ENCODE measurements at places on chromosomes 7 and 10. TPM values are rescaled to one million over a fixed set of nuclear protein-coding genes. Genes with fewer than 3 reads are reported as not detected.

- DNase-seq = no peak
Observed at GRCh38 chr7:9921326-9921725, 1052.3 kb upstream of the PHF14 start.

DNA sequence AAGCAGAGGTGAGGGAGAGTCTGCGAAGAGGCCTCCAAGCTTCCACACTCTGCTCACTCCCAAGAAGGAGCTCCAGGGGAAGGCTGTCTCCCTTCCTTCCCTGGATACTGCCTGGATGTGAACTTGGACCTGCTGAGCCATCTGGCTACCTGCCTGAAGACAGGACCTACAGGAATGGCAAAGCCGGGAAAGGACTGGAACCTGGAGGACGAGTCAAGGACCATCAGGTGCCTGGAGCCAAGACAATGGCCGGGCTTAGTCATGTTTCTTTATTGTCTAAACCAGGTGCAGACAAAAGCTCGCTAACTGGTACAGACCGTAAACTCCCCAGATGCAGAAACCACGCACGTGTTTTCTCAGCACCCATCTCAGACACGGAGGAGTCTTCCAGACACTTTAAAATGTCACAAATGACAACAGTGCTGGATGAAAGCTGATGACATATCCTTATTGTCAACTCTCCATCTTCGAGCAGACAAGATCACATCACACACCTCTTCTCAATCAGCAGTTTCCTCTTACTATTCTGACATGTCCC, 12.1 kb downstream of the ASB13 start:
- DNase-seq = no peak

DNA sequence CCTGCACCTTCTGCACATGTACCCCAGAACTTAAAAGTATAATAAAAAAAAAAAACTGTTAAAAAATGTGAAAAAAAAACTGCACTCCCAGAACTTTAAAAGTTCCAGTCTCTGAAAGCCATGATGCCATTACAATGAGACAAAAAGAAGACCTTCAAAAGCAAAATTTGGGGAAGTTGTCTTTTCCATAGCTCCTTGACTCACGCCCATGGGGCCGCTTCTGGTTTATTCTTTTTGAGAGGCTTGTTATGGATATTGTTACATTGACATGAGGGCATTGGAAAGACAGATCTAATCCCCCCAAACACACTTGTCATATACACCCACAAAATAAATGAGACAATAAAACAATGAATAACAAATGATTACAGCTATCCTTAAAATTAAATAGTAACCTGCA, 798 bp downstream of the BLNK start:
- no peak for DNase-seq

- DNase-seq = no peak
Observed at GRCh38 chr7:83149466-83149865, 13.2 kb downstream of the PCLO start.

DNA sequence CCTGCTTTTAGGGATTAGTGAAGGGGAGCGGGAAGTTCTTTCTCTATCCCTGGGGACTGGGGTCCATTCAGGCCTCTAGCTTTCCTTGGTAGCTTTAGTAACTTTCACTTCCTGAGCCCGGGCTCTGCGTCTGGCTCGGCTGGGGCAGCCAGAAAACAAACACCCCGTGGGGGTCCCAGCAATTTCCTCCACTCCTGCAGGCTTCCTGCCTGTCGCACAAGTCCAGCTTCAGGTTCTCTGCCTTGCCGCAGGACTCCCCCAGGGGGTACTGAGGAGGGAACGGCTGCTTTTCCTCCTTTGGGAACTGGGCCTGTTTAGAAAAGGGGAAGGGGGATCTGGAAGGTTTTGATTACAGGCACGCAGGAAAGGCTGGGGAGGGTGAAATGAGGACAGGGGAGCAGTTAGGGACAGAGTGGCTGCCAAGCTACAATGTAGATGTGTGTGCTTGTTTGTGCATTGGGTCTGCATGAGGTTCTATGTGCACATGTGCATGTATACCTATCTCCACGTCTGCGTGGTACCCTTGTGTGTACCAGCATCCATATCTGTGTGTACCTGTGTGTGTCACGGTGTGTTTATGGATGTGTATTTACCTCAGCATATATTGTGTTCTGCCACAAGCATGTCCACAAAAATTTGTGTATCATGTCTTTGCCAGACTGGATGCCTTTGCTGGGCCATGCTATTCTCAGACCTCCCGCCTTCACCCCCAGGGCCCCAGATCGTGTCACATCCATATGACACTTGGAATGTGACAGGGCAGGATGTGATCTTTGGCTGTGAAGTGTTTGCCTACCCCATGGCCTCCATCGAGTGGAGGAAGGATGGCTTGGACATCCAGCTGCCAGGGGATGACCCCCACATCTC, 2.0 kb downstream of the KAZALD1 start:
- no peak for DNase-seq

- no peak for DNase-seq
Observed at GRCh38 chr7:6200971-6201370, 71.5 kb downstream of the CYTH3 start.

DNA sequence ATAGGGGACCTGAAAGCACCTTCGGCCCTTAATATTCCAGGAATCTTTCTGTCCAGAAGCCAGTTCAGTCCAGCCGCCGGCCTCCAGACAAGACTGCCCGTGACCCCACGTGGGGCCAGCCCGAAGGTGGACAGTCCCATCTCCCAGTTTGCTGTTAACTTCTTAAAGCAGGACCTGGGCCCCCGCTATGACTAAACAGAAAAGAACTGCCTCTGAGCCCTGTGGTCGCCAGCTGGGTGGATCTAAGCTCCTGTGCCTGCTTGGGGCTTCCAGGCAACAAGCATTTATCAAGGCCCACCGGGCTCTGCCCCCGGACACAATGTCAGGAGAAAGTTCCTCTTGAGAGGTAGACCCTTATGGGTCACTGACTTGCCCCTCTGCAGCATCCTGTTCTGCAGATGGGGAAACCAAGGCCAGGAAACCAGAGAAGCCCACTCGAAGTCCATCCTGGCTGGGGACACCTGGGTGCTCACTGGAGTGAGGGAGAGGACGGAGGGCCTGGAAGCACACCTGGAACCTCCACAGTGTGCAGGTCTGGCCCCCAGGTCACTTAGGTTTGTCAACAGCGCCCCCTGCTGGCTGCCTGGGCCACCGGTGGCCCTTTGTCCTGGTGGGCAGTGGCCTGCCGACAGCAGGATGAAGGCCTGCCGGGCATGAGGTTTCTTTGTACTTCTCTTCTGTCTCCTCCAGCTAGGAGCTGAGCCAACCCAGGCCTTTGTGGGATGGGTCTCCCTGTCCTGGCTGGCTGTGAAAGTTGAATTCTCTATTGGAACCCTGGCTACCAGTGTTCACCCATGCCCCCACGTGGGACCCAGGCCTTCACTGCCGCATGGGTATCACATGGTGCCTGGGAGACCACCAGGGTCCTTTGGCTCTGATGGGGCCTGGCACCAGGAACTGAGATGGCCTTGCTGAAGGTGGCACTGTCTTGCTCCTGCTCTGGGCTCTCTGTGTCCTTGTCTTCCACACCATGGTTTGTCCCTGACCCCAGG, 128.0 kb downstream of the ZMIZ1 start:
- DNase-seq = no peak

DNA sequence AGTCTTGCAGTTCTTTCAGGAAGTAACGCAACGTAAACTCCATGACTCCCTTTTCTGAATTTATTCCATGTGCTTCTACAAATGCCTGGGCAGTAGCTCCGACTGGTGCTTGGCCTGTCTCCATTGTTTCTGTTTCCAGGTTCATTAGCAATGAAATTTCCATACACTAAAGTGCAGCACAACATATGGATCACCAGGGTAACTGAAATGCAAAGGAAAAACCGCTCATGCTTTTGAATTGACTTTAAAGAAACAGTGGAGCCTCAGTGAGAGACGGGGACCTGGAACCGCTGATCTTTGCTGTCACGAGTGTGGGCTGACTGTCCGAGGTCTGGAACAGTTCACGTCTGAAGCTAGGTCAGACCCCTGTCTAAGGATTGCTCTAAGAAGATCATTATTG, 126.5 kb upstream of the IGFBP3 start:
- no peak for DNase-seq

- DNase-seq = no peak
Observed at GRCh38 chr7:155466142-155466813, 8.3 kb downstream of the EN2 start.

GRCh38 chr10:77374189-77374656, 263.4 kb downstream of the KCNMA1 start:
- DNase-seq = no peak

DNA sequence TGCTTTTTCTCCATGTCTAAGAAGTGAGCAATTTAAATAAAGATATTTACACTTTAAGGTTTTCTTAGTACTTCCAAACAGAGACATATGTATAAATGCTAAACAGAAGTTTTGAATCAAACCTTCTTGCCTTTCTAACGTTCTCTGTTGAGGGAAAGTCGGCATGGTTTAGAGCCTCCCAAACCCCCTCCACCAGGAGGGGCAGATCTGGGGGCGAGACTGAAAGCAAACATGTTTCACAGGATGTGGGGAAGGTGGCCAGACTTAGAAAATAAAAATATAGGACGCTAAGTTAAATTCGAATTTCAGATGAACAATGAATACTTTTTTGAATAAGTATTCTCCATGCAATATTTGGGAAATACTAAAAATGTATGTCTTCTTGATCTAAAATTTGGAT, 208.3 kb upstream of the SHH start:
- no peak for DNase-seq

GRCh38 chr10:3034616-3035015, 32.7 kb upstream of the PFKP start:
- no peak for DNase-seq

- DNase-seq = no peak
Observed at GRCh38 chr7:134044682-134045081, 82.5 kb upstream of the LRGUK start.

DNA sequence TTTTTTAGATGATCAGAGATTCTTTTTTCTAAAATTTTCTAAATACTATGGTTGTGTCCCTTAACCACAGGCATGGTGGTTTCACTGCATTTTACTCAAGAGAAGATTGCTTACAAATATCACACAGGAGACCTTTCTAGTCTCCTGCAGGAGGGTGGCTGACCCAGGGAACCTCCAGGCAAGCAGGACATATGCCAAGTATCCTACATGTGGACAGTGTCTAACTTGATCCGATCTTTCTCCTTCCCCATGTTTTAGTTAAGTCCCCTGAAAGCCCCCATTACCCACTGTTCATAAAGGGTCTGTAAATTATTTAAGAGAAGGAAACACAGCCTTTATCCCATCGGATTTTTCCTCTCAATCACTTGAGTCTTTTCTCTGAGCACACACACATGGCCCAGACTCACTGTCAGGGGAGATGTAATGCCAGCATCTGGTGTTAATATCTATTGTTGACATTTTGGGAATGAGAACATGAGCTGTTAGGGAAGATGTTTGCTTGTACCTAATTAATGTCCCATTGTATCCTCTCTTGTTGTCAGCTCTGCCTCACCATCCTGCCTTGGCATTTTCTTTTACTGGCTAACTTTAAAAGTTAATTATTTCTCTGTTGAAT, 755.2 kb downstream of the AUTS2 start:
- DNase-seq = no peak

- DNase-seq = no peak
Observed at GRCh38 chr7:140542228-140542603, 62.9 kb upstream of the MKRN1 start.

- DNase-seq = no peak
Observed at GRCh38 chr7:51426163-51426562, 109.6 kb upstream of the COBL start.

GRCh38 chr7:77823787-77824186, 25.2 kb downstream of the PHTF2 start:
- no peak for DNase-seq

DNA sequence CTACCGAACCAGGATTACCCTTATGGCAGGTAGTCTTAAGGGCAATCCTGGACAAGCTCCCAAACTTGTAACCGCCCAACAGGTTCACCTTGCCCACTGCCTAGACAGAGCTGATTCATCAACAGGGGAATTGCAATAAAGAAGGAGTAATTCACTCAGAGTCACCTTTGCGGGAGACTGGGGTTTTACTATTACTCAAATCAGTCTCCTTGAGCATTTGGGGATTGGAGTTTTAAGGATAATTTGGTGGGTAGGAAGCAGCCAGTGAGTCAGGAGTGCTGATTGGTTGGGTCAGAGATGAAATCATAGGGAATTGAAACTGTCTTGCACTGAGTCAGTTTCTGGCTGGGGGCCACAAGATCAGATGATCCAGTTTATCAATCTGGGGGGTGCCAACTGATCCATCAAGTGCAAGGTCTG, 25.3 kb downstream of the HK1 start:
- DNase-seq = no peak

- DNase-seq = no peak
Observed at GRCh38 chr7:103793614-103794013, 195.8 kb downstream of the RELN start.

DNA sequence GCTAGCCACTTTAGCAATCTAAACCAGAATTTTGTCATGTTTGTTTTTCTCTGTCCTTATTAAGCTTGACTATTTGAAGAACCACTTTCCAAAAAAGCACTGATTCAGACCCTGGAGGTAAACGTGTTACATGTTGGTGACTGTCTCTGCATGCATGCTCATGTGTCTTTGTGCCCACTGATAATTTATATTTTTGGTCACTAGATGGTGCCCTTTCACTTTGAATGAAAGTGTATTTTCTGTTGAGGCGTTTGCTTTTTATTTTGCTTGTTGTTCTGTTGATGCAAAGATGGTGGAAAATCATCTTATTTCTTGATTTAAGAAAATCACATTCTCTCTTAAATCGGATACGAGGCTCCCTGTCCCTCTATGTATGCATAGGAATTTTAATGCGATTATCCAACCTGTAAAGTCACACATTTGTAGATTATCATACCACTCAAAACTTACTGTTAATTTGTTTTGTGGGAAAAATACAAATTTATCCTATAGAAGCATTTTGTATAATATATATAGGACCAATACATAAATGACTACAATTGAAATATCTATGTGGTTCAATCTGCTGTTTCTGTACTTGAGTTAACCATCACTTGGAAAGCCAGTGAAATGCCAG, 269.3 kb downstream of the BICC1 start:
- no peak for DNase-seq

GRCh38 chr10:73220989-73221388, 26.1 kb downstream of the DNAJC9 start:
- DNase-seq = no peak

GRCh38 chr7:99788554-99788953, 4.6 kb upstream of the CYP3A4 start:
- DNase-seq = no peak

Gene WDR86
- 0.04 TPM for polyA plus RNA-seq

Gene LRRC18
- polyA plus RNA-seq = not detected

Gene PAPOLB
- 0.02 TPM for polyA plus RNA-seq

Gene TEX36
- 0.11 TPM for polyA plus RNA-seq

Gene IL2RA
- not detected for polyA plus RNA-seq

Gene TMEM196
- not detected for polyA plus RNA-seq

Gene C7orf33
- polyA plus RNA-seq = not detected

Gene ANLN
- 54.2 TPM for polyA plus RNA-seq

Gene BMPER
- polyA plus RNA-seq = 8.8 TPM

Gene ZNF438
- polyA plus RNA-seq = 4.1 TPM

Data from BJ (cell line).